ENCODE measurements at places on chromosomes 16 and 17. TPM values are rescaled to one million over a fixed set of nuclear protein-coding genes. Genes with fewer than 3 reads are reported as not detected.

DNA sequence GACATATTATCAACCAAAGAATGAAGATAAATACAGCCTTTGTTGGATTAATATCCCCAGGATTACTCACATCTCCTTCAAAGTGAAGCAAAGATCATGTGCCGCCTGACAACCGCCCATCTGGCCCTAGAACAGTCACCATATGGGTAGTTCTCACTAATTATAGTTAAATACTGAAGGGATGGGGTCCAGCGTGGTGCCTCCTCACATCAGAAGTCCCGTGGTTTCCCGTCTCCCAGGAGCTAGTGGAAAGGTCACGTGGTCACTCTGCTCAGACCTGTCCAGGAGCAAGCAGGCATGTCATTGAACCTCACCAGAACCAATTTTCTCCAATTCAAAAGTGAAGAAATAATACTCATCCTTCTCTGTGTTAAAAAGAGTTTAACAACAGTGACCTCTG, 434.5 kb downstream of the SHISA9 start:
- H3K27me3 ChIP-seq = no peaks in the 10 kb centered on the region
- H3K27ac ChIP-seq = no peak overlapping the region
- no peaks in the 10 kb centered on the region for H3K36me3 ChIP-seq
- no peaks in the 10 kb centered on the region for H3K4me1 ChIP-seq

RAMP2 gene
- 114 TPM for total RNA-seq

CACNG1 gene
- total RNA-seq = not detected

DNA sequence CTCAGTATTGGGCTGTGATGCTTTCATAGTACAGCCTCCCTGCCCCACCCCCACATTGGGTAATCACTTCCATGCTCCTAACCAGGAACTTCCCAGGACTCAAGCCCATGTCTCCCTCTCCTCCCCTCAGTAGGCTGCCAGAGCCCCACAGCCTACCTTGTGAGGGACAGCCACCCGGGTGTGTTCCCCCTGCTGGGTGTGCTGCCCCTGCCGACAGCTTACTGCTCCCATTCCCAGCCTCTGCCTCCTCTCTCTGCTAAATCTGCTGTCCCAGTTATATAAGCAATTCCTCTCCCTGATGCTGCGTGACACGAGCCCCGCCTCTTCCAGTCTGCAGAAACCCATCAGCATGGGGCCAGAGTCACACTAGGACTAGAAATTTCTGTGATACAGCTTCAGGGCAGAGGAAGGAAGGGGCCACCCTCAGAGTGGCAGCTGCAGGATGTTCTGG, at the start of gene RSKR:
Gene RSKR (minus strand): TSS at position 255 of the 451 bp plus-strand sequence. CDS start 24 bp downstream, at position 231.
- no peaks in the 10 kb centered on the region for H3K4me1 ChIP-seq
- DNase-seq = no peak
- no peaks in the 10 kb centered on the region for H3K27me3 ChIP-seq
- H3K36me3 ChIP-seq = peaks cover 57% of the 10 kb centered on the region
- no peak within 1 kb of the TSS for H3K4me3 ChIP-seq

DNA sequence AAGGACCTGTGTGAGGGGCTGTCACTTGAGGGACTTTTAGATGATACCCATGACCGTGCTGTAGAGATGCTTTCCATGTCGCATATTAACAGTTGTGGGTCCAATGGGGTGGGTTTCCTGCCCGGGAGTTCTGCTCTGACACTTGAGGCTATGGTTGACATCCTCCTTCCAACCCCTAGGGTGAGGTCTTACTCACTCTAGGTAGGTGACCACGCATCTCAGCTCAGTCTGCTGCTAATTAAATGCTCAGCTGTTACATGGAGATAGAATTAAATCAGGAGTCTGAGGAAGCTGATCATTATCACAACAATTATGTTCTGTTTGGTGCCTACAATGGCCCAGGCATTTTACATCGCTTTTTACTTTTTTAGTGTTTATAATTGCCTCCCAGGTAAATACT, 40.2 kb downstream of the OSBPL7 start:
- H3K27ac ChIP-seq = no peak overlapping the region
- H3K4me3 ChIP-seq = no peak overlapping the region
- DNase-seq = no peak
- H3K4me1 ChIP-seq = no peaks in the 10 kb centered on the region
- H3K27me3 ChIP-seq = peaks cover 43% of the 10 kb centered on the region
- no peaks in the 10 kb centered on the region for H3K36me3 ChIP-seq

STX1B gene
- 0.58 TPM for total RNA-seq

- peaks cover 64% of the 10 kb centered on the region for H3K36me3 ChIP-seq
- peaks cover 48% of the 10 kb centered on the region for H3K4me1 ChIP-seq
- no peak overlapping the region for H3K27ac ChIP-seq
- H3K27me3 ChIP-seq = no peaks in the 10 kb centered on the region
Observed at GRCh38 chr16:11677451-11677951, 9.2 kb downstream of the SNN start.

DNA sequence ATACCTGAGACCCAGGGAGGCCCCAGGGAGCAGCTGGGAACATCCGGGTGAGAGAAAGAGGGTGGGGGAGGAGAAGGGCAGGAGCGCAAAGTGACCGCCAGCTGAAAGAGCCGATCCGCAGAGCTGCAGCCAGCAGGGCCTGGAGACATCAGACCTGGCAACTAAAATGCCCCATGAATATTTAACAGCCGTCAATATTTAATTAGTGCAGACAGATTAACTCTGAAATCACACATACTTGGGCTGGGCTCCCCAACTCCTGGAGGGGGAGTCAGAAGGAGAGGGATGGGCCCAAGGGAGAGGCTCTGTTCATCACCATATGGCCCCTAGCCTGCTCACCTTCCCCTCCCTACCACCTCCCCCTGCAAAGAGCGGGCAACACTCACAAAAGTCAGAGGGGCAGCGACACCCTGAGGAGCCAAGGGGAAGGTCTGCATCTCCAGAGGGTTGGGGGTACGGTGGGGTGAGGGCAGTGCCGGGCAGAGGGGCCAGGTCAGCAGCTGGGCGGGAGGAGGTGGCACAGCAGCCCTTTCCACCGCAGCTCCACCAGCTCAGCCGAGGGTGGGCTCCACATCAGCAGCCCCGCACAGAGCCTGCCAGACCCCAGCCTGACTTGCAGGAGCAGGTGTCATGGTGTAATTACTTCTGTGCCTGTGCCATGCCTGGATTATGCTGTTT, 61.9 kb upstream of the CCL1 start:
- H3K4me3 ChIP-seq = no peak overlapping the region
- DNase-seq = no peak
- H3K27ac ChIP-seq = no peak overlapping the region
- H3K4me1 ChIP-seq = no peaks in the 10 kb centered on the region

TP53TG3C gene
- total RNA-seq = not detected

DNA sequence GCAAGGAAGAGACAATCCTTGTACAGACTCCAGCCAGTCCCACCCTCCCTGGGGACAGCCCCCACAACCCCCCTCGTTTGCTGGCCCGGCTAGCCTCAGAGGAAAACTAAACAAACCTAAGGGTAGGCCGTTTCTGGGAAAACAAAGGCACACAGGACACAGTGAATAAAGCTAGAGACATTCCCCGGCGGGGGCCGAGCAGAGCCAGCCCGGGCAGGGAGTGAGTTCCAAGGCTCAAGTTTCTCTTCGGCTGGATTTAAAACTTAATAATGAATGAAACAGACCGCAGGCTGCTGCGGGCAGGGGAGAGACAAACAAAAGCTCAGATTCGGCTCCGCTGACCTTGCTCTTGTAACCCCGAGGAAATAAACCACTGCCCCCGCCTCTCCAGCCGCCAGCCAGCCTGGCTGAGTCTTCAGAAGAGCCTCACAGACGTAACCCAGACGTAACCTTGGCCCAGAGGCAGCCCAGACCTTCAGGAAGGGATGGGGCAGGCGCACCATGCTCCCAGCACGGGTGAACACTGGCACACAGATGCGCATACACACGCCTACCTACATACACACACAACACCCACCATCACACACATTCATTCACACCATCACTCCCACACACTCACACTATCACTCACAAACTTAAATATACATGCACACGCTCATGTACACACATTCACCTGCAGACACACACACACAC, 216.0 kb downstream of the ZNF423 start:
- H3K27me3 ChIP-seq = no peaks in the 10 kb centered on the region
- H3K4me3 ChIP-seq = no peak overlapping the region
- no peak for DNase-seq
- H3K27ac ChIP-seq = peak overlapping the region; percentile 63
- H3K36me3 ChIP-seq = no peaks in the 10 kb centered on the region

GRCh38 chr17:12463102-12463501, 202.6 kb upstream of the MYOCD start:
- H3K4me3 ChIP-seq = no peak overlapping the region
- H3K27ac ChIP-seq = no peak overlapping the region
- no peaks in the 10 kb centered on the region for H3K36me3 ChIP-seq
- no peaks in the 10 kb centered on the region for H3K4me1 ChIP-seq

SLC16A13 gene
- total RNA-seq = 10.1 TPM

DERL2 gene
- total RNA-seq = 64.0 TPM

DNA sequence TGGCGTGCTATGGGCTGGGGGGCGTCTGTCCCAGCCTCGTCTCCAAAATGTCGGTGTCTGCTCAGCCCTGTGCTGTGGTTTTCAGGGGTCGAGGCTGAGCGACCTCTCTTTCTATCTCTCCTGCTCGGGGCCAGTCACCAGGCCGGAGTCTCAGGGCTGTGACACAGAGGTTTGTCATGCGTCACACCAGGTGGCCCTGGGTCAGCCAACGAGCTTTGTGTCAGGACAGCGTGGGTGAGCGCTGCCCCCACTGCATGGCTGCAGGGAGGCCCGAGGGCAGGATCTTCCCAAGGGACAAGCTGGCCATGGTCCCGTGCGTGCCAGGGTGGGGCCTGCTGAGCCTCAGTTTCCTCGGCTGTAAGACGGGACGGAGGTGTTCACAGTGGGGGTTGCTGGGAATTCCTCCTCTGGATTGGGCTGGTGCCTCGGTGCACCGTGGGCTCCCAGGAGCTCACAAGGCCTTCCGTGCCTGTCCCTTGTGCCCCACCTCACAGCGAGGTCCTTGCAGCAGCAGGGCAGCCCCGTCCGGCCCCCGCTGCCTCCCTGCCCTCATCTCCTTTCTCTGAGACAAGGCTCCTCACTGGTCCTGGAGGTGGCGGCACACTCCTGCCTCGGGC, 50.5 kb downstream of the CBFA2T3 start:
- H3K4me1 ChIP-seq = peaks cover 28% of the 10 kb centered on the region
- H3K27me3 ChIP-seq = no peaks in the 10 kb centered on the region
- no peak overlapping the region for H3K4me3 ChIP-seq
- H3K36me3 ChIP-seq = no peaks in the 10 kb centered on the region

DNA sequence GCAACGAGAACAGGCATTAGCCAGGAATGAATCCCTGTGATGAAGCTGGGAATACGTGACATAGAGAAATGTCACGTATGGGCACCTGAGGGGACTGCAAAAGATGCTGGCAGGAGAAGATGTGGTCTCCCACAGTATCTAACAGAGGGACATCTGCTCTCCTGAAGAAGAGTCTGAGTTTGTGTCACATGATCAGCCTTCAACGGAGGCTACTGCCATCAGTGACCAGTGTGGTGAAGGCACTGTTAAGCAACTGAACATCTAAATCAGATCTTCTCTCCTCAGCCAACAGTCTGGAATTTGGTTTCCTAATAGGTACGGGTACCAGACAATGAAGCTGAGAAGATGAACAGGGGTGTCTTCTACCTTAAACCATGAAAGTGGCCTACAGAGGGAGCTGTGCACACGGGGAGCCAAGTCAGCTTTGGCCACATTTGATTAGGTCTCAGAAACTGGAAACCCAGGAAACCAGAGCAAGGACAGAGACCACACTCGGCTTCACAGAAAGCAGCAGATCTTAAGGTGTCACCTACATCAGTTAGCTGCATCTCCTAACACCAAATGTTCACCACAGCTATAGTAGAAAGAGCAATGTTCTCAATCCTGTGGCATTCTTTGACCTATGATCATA, 41.8 kb downstream of the BRD7 start:
- H3K4me3 ChIP-seq = no peak overlapping the region
- peaks cover 67% of the 10 kb centered on the region for H3K36me3 ChIP-seq
- no peak for DNase-seq
- H3K4me1 ChIP-seq = peaks cover 15% of the 10 kb centered on the region
- H3K27me3 ChIP-seq = no peaks in the 10 kb centered on the region

KRT28 gene
- not detected for total RNA-seq

DNA sequence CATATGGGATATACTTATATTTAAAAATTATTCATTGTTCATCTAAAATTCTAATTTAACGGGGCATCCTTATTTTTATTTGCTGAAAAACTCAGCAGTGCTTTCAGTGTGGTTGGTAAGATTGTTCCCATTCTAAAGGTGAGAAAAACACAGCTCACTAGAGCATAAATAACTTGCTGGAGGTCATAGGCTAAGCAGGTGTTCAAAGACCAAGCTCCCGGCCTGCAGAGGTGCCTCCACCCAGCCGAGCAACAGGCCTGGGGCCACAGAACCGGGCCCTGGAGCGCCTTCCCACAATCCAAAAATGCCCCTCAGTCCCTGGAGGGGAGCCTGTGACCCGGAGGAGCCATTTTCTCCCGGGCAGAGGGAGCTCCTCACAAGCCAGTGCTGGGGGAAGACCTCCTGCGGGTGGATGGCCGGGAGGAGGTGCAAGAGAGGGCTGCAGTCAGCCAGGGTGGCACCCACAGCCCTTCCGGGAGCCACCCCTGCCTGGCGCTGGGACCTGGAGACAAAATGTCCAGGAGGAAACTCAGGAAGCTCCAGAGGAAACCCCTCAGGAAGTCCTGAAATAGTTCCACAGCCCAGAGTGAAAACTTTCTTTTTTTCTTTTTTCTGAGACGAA, 14.7 kb downstream of the ABR start:
- DNase-seq = no peak
- H3K4me1 ChIP-seq = peaks cover 13% of the 10 kb centered on the region

- DNase-seq = no peak
- no peaks in the 10 kb centered on the region for H3K27me3 ChIP-seq
- H3K4me3 ChIP-seq = no peak overlapping the region
- H3K27ac ChIP-seq = no peak overlapping the region
- no peaks in the 10 kb centered on the region for H3K36me3 ChIP-seq
Observed at GRCh38 chr17:19996086-19996485, 13.1 kb upstream of the SPECC1 start.

OR2C1 gene
- total RNA-seq = not detected

- H3K27me3 ChIP-seq = no peaks in the 10 kb centered on the region
- no peak for DNase-seq
- H3K36me3 ChIP-seq = no peaks in the 10 kb centered on the region
- H3K27ac ChIP-seq = no peak overlapping the region
- no peak overlapping the region for H3K4me3 ChIP-seq
Observed at GRCh38 chr17:65723431-65724151, 162.1 kb upstream of the AXIN2 start.

KRT31 gene
- not detected for total RNA-seq

- no peak for DNase-seq
- no peaks in the 10 kb centered on the region for H3K36me3 ChIP-seq
- no peaks in the 10 kb centered on the region for H3K4me1 ChIP-seq
- no peak overlapping the region for H3K4me3 ChIP-seq
Observed at GRCh38 chr17:43599835-43600234, 53.7 kb upstream of the ETV4 start.

- H3K27ac ChIP-seq = peak overlapping the region; percentile 70
- peaks cover 72% of the 10 kb centered on the region for H3K4me1 ChIP-seq
- no peaks in the 10 kb centered on the region for H3K36me3 ChIP-seq
- H3K4me3 ChIP-seq = no peak overlapping the region
Observed at GRCh38 chr17:77444628-77444983, 303.8 kb downstream of the SEC14L1 start.

Measured in upper lobe of right lung (tissue), 1 donor.